ENCODE measurements at places on chromosomes 7 and 10. TPM values are rescaled to one million over a fixed set of nuclear protein-coding genes. Genes with fewer than 3 reads are reported as not detected.

DNA sequence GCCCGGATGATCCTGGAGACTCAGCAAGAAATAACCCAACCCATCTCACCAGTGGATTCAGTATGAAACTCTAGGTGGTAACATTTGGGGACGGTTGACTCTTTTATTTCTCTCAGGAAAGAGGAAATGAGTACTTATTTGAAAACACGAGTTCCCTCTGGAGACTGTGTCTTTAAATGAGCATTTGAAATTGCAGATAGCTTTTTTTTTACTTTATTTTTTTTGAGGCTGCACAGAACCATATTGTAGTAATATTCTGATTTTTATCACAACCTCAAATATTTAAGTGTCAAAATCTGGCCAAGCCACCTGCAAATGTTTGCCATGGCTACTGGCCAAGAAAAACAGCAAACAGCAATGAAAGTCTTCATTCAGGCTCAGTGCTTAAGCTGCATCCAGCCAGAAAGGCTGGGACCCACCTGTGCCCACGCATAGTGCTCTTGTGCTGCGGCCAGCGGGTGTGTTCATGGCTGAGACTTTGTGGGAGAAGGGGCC lies 160.8 kb downstream of the CREB5 start:
- DNase-seq = no peak
- H3K27ac ChIP-seq = no peak overlapping the region
- H3K4me3 ChIP-seq = no peak overlapping the region
- no peaks in the 10 kb centered on the region for H3K36me3 ChIP-seq

DNA sequence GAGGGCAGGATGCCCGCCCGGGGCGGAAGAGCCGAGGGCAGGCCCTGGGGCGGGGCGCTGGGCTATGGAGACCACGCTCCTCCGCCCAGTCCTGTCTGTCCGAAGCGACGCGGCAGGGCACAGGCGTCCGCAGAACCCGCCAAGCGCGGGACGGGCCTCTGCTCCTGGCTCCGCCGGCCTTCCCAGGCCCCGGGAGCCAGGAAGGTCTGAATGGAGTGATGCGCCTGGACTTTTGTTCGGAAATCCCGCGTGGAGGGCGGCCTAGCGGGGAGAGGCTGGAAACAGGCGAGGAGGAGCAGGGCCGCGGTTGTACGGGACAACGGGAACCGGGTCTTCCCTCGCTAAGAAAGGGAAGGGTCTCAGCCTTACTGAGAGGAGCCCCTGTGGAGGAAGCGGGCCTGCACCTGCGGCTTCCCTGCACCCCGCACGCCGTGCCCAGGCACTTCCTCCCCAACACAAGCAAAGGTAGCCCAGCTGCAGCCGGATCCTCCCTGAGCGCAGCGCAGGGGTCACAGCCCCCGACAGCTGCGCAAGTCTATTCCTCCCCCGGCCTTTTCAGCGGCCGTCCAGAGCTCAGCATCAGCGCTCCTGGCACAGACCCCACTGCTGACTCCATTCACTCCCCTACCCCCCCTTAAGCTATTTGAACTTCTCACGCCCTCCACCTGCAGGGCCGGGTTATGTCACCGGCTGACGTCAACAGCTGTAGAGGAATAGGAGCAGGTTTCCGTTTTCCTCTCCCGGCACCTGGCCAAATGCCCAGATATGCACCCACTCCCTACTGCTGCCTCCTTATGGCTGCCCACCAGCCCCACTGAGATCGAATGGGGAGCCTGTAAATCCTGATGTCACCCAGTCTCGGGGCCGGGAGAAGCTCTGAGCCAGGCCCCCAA lies 143.2 kb upstream of the RET start:
- no peak overlapping the region for H3K4me3 ChIP-seq
- H3K27me3 ChIP-seq = peaks cover 13% of the 10 kb centered on the region
- peak; percentile 38 for DNase-seq

- no peak for DNase-seq
- peak overlapping the region; percentile 10 for H3K27ac ChIP-seq
- H3K27me3 ChIP-seq = no peaks in the 10 kb centered on the region
- 0 out of 2 replicates have a peak, but pooled peaks cover 3% of the 10 kb centered on the region for H3K36me3 ChIP-seq
Observed at GRCh38 chr7:123533929-123534382, 439 bp downstream of the IQUB start.

- no peaks in the 10 kb centered on the region for H3K4me1 ChIP-seq
- H3K27ac ChIP-seq = no peak overlapping the region
- DNase-seq = no peak
- no peak overlapping the region for H3K4me3 ChIP-seq
Observed at GRCh38 chr7:141126107-141126506, 52.2 kb downstream of the TMEM178B start.

DNA sequence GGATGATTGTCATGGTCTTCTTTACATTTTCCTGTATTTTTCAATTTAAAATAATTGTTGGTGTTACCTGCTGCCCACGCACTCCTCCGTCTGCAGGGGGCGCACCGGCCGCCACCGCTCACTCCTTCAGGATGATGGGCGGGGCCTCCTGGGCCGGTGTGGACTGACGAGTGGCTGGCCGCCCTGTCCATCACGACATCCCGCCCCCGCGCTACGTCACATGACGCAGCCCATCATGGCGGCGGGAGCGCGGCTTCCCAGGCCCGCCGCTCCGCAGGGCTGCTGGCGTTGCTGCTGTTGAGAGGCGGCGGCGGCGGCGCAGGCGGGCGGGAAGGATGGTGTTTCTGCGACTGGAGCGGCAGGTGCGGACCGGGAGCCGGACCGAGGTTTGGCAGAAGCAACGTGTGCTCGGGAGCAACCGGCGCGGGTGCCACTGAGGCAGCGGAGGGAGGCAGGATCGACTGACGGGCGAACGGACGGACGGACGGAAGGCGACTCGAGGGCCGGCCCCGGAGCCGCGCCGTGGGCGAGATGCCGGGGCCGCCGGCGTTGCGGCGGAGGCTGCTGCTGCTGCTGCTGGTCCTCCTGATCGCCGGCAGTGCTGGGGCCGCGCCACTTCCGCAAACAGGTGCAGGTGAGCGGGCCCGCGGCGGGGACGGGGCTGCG lies at the start of gene LMTK2:
LMTK2 (plus strand) TSS at position 216 of the 666 bp plus-strand sequence; CDS start at position 532, 316 bp downstream.
- peak within 1 kb of the TSS; percentile 48 for H3K27ac ChIP-seq
- no peaks in the 10 kb centered on the region for H3K27me3 ChIP-seq
- no peaks in the 10 kb centered on the region for H3K4me1 ChIP-seq

Gene RBAK
- 8.4 TPM for total RNA-seq
